SJCRH30 (cell line): ENCODE measurements at places on chromosomes 5 and 9. TPM values are rescaled to one million over a fixed set of nuclear protein-coding genes. Genes with fewer than 3 reads are reported as not detected.

DNA sequence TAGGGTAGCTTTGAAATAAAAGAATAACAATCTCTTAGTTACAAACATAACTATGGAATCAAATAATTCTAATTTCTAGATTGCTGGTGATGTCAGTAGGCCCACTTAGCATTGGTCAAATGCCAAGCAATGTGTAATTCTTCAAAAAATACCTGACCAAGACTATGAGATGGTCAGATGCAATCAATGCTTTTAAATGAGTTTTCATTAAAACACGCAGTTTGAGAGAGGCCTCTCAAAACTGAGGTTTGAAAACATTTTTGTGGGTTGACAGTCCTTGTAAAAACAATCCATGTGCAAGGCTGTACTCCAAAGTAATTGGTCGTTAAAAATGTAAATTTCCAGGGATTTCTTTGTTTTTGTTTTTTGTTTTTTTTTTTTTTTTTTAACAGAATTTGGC is 1.2 kb upstream of the RLN2 start:
- H3K4me3 ChIP-seq: no peak overlapping the region
- H3K27me3 ChIP-seq: no peaks in the 10 kb centered on the region
- H3K36me3 ChIP-seq: no peaks in the 10 kb centered on the region
- no peaks in the 10 kb centered on the region for H3K4me1 ChIP-seq

ANKRD33B gene
- 3.5 and 4.0 TPM in 2 replicates for total RNA-seq

DNA sequence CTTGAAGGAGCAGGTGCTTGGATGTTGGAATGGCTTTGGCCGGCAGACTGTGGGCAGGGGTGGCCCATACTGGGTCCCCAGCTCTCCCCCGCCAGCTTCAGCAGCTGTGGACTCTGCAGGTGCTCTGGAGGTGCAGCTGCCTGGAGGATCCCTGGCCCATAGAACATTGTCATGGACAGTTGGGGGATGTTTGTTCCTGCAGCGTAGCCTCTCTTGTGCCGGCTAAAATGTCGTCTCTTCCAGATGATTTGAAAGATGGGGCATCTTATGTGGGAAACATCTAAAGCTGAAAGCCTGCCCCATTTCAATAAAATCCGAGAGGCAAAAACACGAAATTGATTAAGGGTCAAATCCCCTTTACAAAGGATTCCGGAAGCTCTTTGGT is 13.5 kb upstream of the SLC6A19 start:
- H3K27ac ChIP-seq: no peak overlapping the region
- H3K4me3 ChIP-seq: no peak overlapping the region

FRMPD1 gene
- 6.5 and 6.6 TPM in 2 replicates for total RNA-seq

GRCh38 chr5:83044926-83045325 is 32.3 kb downstream of the TMEM167A start:
- no peak overlapping the region for H3K27ac ChIP-seq
- H3K4me1 ChIP-seq: peaks cover 4% of the 10 kb centered on the region; the same call in 1 of the 2 replicates

GRCh38 chr5:135874461-135874860 is 21.2 kb downstream of the IL9 start:
- no peaks in the 10 kb centered on the region for H3K4me1 ChIP-seq
- H3K4me3 ChIP-seq: no peak overlapping the region
- DNase-seq: no peak
- H3K36me3 ChIP-seq: no peaks in the 10 kb centered on the region

GRCh38 chr5:143031781-143032580 is 261.8 kb downstream of the ARHGAP26 start:
- H3K27ac ChIP-seq: no peak overlapping the region
- H3K4me1 ChIP-seq: peaks cover 29% of the 10 kb centered on the region
- no peaks in the 10 kb centered on the region for H3K36me3 ChIP-seq
- H3K4me3 ChIP-seq: no peak overlapping the region

DNA sequence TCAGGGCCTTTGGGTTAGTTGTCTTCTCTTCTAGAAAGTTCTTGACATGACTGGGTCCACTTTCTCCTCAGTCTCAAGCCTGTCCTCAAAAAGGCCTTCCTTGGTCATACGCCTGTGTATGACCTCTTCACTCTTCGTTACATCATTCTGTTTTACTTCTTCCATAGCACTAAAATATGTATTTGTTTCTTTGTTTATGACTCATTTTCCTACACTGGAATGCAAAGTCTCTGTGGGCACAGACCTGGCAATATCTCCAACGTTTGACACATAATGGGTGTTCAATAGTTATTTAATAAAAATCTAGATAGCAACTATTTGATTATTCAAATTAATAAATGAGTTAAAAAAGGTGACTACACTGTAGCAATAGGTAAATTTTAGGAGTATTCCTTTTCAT is 85.1 kb downstream of the YIPF5 start:
- no peak overlapping the region for H3K4me3 ChIP-seq
- H3K27ac ChIP-seq: no peak overlapping the region
- H3K36me3 ChIP-seq: no peaks in the 10 kb centered on the region
- DNase-seq: no peak
- H3K27me3 ChIP-seq: no peaks in the 10 kb centered on the region

PGGT1B gene
- total RNA-seq: 20.1 and 22.3 TPM in 2 replicates
